Aorta (tissue), 5 donors: ENCODE measurements at places on chromosomes 3 and 15. TPM values are rescaled to one million over a fixed set of nuclear protein-coding genes. Genes with fewer than 3 reads are reported as not detected.
A peak's percentile ranks its signal among the peaks of the same experiment; 100 is the strongest.

GRCh38 chr3:123719862-123720453 lies 135.1 kb upstream of the HACD2 start:
- peak; percentile 80 for DNase-seq

Gene LRRC31
- total RNA-seq, result not detected

- no peak for DNase-seq
Observed at GRCh38 chr3:107236655-107237337, 140.4 kb upstream of the CCDC54 start.

GRCh38 chr15:69848551-69849231 lies 249.0 kb downstream of the TLE3 start:
- DNase-seq, result no peak

Gene CTXN2
- total RNA-seq, result not detected

- DNase-seq, result no peak
Observed at GRCh38 chr15:69013726-69014406, 629 bp upstream of the NOX5 start.

DNA sequence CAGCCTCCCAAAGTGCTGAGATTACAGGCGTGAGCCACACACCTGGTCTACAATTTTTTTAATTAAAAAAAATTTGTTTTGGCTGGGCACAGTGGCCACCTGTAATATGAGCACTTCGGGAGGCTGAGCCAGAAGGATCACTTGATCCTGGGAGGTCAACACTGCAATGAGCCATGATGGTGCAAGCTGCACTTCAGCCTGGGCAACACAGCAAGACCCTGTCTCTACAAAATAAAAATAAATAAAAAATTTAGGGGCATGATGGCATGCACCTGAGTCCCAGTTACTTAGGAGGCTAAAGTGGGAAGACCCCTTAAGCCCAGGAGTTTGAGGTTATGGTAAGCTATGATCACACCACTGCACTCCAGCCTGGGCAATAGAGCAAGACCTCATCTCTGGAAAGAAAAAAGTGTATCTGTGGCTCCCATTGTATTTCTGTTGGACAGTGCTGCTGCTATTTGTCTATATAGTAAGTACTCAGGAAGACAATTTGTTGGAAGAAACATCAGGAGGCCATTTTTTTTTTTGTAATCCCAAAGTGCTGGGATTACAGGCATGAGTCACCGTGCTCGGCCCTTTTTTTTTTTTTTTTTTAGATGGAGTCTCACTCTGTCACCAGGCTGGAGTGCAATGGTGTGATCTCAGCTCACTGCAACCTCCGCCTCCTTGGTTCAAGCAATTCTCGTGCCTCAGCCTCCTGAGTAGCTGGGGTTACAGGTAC lies 27.5 kb upstream of the SH3BP5 start:
- DNase-seq, result no peak
